ENCODE measurements at places on chromosomes 1 and 21.

- DNase-seq, result no peak
Observed at GRCh38 chr21:22409571-22409970, 1411.4 kb downstream of the NCAM2 start.

- no peak for DNase-seq
Observed at GRCh38 chr1:40956407-40956806, 23.1 kb upstream of the CTPS1 start.

- DNase-seq, result no peak
Observed at GRCh38 chr1:20076710-20077461, 6.9 kb downstream of the PLA2G5 start.

DNA sequence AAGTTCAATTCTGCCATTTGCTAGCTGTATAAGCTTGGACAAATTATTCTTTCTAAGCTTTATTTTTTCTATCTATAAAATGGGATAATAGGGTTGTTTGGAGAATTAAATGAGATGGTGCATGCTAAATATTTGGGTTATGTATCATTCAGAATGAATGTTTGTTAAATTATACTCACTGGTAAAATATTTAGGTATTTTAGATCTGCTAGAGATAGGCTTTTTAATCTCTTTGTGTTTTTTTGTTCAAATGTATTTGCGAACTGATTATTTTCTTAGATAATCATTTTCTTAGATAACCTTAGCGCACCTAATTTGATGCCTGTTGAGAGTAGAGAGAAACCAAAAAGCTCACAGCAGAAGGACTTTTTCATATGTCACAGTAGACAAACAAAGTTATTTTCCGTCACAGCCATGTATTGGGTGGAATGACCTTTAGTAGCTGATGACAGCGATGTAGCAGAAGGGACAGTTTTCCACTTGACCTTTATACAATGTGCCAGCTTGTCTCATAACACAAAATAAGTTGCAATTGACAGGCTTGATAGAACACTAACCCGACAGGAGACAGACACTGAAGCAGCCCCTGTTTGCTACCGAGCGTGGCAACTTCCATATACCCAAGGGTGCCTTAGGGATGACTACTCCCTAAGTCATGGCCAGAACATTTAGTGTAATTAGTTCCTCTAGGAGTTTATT lies 93.0 kb downstream of the DISC1 start:
- no peak for DNase-seq

GRCh38 chr1:150622303-150622975 lies 7.0 kb downstream of the ENSA start:
- no peak for DNase-seq

DNA sequence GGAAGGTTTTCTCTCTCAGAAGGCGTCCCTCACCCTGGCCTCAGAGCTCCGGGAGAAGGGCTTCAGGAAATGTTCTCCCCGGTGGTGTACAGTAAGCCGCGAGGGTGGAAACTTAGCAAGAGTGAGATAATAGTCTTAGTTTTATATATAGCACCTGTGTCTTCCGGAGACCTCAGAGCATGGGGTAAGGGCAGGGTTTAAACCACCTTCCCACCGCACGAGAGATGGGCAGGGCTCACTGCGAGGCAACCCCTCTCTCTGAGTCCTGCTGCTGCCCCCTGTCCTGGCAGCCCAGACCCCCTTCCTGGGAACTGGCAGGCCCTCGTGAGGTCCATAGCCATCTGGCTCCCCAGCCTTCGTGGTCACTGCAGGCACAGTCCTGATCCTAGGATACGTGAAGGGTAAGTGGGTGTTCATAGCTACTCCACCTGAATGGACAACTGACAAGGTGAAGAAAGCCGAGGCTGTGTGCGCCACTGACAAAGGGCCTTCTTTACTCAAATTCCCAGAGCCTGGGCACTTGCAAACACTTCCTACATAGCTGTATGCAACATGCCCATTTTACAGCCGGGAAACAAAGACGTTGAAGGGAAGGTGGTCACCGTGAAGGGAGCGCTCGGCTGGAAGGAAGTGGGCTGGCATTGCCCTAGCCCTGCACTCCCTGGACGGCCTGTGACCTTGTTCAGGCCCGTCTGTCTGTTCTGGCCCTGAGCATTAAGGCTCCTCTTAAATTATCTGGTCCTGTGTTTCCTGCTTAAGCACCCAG lies 26.9 kb downstream of the ITPKB start:
- DNase-seq, result no peak

DNA sequence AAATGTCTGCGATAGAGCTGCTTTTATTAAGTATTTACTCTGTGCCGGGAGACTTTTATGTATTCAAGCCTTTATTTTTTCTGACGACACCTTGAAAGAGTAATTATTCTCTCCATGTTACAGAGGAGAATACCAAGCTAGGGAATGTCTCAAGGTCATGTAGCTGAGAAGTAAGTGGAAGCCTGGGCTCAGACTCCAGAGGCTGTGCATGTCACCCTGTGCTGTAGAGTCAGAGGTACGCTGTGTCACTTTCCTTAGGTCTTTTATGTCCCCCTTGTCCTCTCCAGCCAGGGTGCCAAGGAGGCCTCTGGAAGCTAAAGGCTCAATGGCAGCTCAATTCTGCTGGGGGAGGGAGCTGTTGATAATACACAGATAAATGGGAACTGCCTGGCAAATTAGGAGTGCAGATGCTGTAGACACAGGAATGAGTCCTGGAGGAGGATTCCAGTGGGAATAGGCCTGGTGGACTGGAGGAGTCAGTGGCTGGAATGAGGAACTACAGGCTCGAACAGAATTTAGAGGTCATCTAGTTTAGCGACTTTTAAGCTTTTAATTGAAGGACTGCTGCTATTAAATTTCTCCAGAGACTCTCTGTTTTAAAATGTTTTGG lies 9.3 kb upstream of the IL19 start:
- no peak for DNase-seq

DNA sequence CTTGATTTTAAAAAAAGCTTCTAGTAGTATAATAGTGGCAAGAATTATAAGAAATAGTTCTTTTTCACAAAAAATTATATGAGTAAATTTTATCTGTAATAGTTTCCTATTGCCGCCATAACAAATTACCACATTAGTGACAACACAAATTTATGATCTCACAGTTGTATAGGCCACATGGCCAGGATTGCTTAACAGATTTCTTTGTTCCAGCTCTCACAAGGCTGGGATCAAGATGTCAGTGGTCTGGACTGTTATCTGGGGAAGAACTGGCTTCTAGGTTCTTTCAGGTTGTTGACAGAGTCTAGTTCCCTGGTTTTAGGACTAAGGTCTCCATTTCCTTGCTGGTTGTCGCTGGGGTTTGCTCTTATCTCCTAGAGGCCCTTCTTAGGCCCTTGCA lies 236.4 kb downstream of the USP25 start:
- DNase-seq, result no peak

GRCh38 chr1:229596925-229597699 lies 28.8 kb downstream of the TAF5L start:
- DNase-seq, result no peak
